ENCODE measurements at places on chromosomes 2 and 18.

- DNase-seq = no peak
Observed at GRCh38 chr2:16722677-16723076, 57.0 kb upstream of the CYRIA start.

- DNase-seq = no peak
Observed at GRCh38 chr2:24050041-24050979, 769 bp downstream of the FKBP1B start.

DNA sequence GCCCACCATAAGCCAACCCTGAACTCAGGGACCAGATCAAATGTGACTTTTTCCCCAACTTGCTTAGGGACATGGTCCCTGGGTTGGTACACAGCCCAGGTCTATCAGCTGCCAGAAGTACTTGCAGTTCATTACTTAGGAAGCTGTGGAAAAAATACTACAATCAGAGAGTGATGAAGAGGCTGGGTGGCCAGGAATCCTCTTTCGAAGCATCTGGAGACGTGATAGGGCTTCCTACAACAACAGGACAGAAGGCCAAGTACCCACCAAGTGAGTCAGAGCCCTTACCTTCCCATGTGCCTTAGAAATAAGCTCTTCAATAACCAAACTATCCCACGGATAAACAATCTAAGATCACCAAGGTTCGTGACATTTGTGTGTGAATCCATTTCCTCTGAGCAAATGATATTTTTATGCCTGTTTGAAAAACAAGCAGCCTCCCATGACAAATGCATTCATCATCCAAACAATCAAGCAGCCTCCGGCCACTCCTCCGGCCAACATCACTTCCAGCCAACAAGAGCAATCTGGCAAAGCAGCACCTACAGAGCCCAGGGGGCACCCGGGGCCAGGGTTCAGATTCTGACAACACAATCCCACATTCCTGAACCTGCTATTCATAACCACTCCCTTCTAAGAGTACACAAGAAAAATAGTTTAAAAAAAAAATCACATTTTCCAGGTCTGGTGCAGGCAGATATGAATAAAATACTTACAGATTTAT is 26.4 kb downstream of the TBC1D8 start:
- no peak for DNase-seq

DNA sequence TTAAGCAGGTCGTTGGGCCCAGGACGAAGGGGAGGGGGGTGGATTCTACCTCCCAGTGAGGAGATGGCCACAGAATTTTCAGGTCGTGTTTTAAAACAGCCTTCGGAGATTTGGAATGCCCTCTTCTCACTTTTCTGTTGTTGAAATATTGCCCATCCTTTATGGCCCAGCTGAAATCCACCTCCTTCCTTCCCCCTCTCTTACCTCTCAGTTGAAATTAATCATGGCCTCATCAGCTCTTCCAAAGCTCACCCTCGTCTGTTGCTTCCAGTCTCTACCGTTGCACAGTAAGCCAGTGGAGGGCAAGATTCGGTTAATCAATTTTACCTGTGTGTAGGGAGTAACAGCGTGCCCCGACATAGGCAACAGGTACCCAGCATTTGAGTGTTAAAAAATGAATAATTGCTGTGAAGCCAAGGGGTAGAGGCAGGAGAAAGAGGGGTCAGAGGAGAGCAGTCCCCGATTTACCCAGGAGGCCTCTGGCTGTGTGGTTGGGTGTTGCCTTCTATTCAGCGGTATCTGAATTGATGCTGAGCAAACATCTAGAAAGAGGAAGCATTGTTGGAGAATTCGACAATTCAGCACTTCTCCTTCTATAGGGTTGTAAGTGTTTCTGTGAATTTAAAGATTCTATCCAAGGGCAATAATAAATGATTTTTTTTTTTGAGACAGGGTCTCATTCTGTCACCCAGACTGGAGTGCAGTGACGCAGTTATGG is 8.6 kb upstream of the PDIA6 start:
- DNase-seq = no peak

- no peak for DNase-seq
Observed at GRCh38 chr2:203782262-203782976, 76.0 kb downstream of the CD28 start.

GRCh38 chr2:120330946-120331822 is 14.8 kb upstream of the INHBB start:
- DNase-seq = no peak

DNA sequence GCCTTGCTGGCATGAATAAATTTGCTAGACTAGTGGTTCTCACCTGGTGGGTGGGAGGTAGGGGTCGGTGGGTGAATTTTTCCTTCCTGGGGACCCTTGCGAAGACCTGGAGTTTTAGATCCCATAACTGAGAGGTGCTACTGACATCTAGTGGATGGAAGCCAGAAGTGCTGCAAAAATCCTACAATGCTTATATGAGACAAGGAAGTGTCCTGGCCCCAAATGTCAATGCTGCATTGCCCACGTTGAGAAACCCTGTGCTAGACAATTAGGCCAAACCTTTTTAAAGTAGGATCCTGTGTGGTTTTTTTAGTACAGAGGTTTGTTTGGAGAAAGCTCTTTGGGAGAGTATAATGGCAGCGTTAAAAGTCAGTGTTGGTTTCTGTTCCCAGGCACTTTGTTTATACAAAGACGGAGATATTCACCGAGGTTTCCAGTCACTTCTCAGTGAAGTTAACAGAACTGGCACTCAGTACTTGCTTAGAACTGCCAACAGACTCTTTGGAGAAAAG is 9.6 kb downstream of the SERPINB8 start:
- DNase-seq = no peak

- no peak for DNase-seq
Observed at GRCh38 chr2:118477111-118477862, 370.2 kb downstream of the EN1 start.

DNA sequence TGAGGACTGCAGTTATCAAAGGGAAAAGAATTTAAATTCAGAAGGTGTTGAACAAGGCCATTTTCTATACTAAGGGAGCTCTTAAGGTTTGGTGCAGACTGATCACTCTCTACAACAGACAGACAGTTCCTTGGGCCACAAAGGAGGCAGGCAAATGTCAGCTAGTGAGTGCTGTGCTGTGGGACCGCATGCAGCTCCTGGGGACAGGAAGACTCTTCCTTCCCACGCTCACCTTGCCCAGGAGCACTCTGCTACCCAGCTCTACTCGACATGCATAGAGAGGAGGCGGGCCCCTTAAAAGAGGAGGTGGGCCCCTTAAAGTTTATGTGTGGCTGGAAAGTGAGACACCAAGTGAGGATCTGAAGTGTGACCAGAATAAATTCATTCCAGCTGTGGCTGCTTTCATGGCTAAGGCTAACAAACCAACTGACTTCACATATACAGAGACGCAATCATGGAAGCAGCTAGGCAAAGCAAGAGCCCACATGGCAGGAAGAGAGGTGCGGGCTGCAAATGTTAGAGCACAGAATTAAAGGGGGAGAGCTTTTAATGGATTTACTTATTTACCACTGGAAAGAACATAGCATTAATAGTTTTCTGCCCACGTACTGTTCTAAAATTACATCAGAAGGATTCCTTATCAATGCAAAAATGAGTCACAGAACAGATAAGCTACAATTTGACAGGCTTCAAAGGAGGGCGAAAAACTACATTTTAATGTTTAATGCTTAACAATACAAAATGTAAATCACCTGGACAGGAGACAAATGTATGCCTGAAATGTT is 101.4 kb upstream of the RNU4ATAC start:
- no peak for DNase-seq

- no peak for DNase-seq
Observed at GRCh38 chr2:175342085-175342484, 160.6 kb upstream of the ATP5MC3 start.

DNA sequence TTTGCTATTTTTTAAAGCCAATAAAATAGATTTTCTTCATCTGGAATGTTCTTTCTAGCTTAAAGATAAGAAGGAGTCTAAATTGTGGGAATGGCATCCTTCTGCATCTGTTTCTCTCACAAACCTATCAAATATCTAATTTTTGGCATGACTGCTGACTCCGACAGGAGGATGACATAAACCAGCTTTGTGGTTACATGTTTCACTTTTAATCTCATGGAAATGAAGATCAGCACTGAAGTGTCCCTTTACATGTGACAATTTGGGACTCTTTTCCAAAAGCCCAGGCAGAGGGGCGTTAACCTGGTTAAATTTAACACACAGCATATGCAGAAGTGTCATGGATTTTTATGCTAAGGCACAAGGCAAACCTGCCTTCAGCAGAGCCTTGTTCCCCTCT is 694.7 kb downstream of the ARHGAP15 start:
- DNase-seq = no peak

- DNase-seq = no peak
Observed at GRCh38 chr2:169462896-169463695, 16.2 kb upstream of the BBS5 start.

DNA sequence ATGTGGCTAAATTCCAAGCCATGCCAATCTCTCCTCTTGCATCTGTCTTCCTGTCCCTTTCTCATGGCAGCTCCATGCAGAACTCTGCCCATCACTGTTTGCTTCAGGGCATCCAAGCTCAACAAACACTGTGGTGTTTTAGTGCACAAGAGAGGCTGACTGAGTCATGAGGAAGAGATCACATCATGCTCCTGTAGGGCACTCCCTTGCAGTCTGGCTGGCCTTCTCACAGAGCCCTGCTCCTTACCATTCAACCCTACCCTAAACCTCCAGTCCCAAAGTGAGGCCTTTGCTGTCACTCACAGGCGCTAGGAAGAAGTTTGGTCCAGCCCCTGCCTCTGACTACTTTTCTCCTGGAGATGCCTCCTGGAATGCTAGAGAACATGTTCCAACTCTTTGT is 194.0 kb downstream of the LRATD1 start:
- no peak for DNase-seq

- DNase-seq = no peak
Observed at GRCh38 chr2:44620189-44620990, 258.6 kb downstream of the CAMKMT start.

DNA sequence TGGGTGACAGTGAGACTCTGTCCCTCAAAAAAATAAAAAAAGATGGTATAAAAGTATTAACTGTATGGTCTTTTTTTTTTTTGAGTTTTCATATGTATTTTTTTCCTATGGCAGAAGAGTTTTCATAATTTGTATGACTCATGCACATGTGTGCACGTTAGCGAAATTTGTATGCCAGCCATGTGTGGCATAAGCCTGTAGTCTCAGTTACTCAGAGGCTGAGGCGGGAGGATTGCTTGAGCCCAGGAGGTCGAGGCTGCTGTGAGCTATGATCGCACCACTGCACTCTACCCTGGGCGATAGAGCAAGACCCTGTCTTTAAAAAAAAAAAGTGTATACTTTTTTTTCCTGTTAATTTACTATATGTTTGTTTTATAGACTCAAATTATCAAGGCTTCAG is 160.8 kb downstream of the TGIF1 start:
- no peak for DNase-seq

- DNase-seq = no peak
Observed at GRCh38 chr2:177165721-177166711, 46.6 kb upstream of the HNRNPA3 start.

GRCh38 chr18:61991201-61991600 is 98.4 kb upstream of the RNF152 start:
- DNase-seq = no peak

- DNase-seq = no peak
Observed at GRCh38 chr2:239201531-239201876, 199.3 kb downstream of the HDAC4 start.

GRCh38 chr2:164126960-164127660 is 391.3 kb upstream of the FIGN start:
- DNase-seq = no peak

DNA sequence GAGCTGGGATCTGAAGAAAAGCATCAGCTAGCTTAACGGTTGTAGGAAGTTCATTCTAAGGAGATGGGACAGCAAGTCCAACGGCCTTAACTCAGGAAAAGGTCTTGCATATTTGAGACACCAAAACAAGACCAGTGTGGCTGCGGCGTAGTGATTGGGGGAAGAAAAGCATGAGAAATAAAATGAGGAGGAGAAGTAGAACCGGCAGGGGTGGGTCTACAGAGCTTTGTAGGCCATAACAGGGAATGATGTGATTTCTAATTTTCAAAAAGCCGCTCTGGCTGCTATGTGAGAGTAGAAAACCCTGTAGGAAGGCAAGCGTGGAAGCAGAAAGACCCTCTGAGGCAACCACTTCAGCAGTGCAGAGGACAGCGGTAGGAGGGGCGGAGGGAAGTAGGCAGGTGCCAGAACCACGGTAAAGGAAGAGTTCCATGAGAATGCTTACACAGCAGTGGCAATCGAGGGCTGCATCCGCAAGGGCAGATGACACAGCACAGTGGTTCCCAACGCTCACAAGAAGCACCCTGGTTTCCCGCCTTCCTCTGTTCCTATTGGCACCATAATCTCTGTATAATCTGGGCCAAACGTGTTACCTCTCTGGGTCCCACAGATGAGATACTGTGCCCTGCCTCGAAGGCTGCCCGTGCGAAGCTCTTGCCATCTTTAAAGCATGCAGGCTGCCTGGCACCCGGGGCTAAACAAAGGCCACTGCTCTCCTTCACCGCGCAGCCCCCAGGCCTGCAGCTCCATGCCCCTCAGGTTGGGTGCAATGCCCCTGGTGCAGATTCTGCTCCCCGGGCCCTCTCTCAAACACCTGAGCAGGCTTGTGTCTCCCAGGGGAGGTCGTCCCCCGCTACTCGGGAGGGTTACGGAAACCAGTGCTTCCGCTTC is 795 bp downstream of the ANKRD39 start:
- DNase-seq = no peak

DNA sequence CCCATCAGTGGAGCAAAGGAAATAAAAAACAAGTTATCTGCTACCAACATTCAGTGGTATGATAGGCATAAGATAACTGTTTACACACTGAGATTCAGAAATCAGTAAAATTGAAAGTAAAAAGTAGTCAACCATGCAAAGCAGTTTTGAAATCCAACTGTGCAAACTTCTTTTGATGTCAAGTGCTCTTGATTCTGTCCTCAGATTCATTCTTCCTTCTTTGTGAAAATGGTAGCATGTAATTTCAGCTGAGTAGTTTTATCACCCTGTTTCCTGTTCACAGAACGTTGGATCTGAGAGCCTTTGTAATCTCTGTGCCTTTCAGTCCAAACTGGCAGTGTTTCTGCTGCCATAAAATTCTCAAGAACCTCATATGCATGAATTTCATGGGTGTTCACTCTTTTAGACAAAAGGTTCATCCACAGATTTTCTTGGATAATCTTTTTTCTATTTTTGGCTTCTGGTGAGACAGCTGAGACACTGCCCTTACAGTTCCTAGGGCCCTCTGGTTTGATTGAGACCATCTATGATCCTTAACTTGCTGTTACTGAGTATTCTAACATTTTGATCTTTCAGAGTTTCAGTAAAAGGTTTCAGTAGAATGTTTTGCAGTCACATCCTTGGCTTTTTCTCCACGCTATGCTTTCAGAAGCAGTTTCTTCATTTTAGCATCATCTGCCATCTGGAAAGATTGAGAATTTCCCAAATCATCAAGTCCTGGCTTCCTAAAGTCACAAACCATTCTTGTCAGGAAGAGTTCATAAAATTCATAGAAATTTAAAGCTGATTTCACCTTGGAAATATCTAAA is 272.3 kb upstream of the EPHA4 start:
- no peak for DNase-seq

DNA sequence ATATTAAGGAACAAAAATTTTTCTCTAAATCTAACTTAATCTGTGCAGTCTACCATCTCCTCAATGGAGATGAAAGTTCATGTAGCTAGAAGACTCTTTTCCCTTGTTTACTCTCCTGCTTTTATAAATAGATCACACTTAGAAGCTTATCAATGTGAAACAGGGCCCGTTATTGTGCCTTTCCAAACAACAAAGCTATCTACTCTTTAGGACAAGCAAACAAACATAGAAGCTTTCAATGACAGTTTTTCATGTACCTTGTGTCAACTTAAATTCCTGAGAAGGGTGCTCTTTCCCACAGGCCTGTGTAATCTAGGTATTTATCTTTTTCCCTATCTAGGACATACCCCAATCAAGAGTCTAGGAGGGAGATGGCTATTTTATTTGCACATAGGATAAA is 247.8 kb upstream of the CWC22 start:
- DNase-seq = no peak

GRCh38 chr18:13241893-13242175 is 23.3 kb downstream of the LDLRAD4 start:
- DNase-seq = no peak
